ENCODE measurements at places on chromosomes 12 and 14.

- DNase-seq: no peak
Observed at GRCh38 chr14:57575482-57575881, 81.8 kb upstream of the CCDC198 start.

- no peak for DNase-seq
Observed at GRCh38 chr12:12784911-12785814, at the start of gene APOLD1. Gene APOLD1 (plus strand): TSS chr12:12785659. CDS start chr12:12785692, 33 bp downstream.

GRCh38 chr12:88931598-88931997 is 351.3 kb upstream of the KITLG start:
- DNase-seq: no peak

DNA sequence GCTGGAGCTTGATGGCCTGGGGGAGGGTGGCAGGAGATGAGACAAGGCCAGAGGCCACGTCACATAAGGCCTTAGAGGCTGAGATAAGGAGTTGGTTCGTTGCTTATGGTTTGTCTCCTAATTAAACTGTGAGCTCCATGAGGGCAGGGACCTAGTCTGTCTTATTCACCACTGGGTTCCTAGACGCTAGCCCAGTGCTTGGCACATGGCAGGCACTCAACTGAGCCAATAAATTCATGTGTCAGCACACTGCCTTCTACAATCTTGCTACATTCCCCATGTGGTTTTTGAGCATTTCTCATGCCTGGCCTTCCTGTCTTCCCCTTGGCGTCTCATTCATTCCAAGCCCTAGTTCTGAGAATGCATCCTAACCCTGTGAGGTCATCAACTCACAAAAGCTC is 92.5 kb upstream of the MED13L start:
- DNase-seq: no peak

GRCh38 chr12:132907216-132907615 is 19.8 kb upstream of the CHFR start:
- no peak for DNase-seq

DNA sequence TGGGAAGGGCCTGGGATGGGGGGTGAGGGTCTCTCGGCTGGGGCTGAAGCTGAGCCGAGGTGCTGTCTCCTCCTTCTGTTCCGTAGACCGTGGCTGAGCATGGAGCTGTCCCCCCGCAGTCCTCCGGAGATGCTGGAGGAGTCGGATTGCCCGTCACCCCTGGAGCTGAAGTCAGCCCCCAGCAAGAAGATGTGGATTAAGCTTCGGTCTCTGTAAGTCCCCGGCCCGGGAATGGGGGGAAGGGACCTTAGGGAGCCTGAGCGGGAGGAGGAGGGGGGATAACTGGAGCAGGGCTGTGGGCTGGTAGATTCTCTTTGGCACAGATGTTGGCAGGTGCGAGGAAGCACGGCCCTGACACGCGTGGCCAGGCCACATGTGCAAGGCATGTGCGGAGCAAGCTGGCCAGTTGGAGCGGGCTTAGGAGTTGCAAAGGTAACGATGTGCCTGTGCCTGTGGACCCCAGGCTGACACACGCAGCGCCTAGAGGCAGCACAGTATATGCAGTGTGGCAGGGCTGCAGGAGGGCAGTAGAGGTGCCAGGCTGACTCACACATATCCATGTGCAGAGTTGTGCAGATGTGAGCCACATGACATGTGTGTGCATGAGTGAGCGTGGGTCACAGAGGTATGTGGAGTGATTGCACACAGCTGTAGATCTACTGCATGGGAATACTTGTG is 512 bp downstream of the PDE1B start:
- DNase-seq: peak; percentile 55

- no peak for DNase-seq
Observed at GRCh38 chr14:90990141-90990540, 70.3 kb downstream of the RPS6KA5 start.
